ENCODE measurements at places on chromosomes 1 and 21.

- no peak for DNase-seq
Observed at GRCh38 chr1:193520472-193520871, 334.1 kb upstream of the B3GALT2 start.

- no peak for DNase-seq
Observed at GRCh38 chr1:225666495-225666894, 13.6 kb upstream of the ENAH start.

DNA sequence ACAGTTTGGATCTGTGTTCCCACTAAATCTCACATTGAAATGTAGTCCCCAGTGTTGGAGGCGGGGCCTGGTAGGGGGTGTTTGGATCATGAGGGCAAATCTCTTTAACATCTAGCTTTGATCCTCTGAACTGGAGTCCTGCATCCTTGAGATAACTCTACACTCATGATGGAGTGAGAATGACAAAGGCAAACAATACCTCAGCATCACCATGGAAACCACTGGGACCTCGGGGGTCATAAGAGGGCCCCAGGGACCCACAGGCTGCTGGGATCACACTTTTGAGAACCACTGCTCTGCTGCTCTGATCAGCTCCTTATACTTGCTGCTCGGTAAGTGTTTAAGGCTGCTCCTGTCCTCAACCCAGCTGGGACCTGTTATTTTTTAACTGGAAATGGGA is 13.4 kb upstream of the OBSCN start:
- no peak for DNase-seq

DNA sequence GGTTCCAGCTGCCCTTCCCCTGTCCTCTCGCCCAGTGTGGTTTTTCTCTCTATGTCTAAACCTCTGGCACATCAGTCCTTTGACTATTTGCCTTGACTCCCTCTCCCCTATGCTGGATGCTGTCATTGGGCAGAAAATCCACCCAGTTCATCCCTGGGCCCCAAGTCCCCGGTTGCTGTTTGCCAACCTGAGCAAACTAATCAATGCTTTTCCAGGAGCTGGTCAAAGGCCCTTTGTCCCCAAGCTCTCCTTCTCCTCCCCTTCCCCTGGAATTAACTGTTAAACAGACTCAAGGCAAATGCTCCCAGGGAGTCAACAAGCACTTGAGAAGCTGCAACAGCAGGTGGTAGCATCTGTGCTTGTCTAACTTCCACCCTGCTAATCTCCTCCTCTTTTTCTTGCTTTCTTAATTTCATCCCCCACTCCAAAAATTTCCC is 102.7 kb downstream of the LMX1A start:
- no peak for DNase-seq

GRCh38 chr1:20423169-20423795 is 62.7 kb downstream of the CAMK2N1 start:
- no peak for DNase-seq

- DNase-seq = peak; percentile 98
Observed at GRCh38 chr1:30718636-30719405, 4.6 kb downstream of the MATN1 start.

DNA sequence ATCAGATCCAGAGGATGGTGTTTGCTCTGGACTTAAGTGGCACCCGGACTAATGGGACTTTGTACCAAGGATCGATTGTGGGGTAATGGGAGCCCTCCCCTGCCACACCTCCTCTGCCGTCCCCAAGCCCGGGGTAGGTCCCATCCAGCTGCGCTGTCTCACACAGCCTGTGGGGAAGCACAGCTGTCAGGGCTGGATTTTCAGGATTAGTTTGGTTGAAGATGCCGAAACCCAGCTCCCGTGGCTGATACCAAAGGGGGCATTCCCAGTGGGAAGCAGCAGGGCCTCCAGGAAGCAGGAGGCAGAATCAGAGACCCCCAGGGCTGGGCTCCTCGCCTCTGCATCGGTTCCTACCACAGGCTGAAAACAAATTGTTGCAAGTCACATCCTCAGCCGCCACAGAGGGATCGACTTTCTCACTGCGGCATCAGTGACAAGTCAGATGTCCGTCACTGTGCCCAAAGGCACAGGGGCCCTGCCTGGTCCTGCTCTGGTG is 59.7 kb downstream of the MATN1 start:
- no peak for DNase-seq

DNA sequence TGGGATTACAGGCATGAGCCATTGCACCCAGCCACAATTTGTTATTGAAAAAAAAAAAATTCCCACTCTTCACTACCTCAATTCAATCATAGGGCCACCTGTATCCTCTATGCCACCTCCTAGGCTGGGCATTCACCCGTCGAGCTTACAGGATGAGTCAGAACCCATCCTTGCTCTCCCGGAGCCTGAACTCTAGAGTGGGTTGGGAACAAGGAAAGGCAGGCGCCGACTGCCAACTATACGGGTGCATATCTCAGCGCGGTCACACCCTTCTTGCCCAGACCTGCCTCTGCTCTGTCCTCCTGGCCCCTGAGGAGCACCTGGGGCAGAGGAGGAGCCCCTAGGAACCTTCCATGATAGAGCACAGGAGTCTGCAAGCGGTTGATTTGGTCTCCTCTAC is 21.4 kb upstream of the LBR start:
- no peak for DNase-seq

- no peak for DNase-seq
Observed at GRCh38 chr1:30321996-30322858, 401.2 kb downstream of the MATN1 start.

GRCh38 chr1:199173356-199173755 is 534.5 kb downstream of the PTPRC start:
- DNase-seq = no peak

DNA sequence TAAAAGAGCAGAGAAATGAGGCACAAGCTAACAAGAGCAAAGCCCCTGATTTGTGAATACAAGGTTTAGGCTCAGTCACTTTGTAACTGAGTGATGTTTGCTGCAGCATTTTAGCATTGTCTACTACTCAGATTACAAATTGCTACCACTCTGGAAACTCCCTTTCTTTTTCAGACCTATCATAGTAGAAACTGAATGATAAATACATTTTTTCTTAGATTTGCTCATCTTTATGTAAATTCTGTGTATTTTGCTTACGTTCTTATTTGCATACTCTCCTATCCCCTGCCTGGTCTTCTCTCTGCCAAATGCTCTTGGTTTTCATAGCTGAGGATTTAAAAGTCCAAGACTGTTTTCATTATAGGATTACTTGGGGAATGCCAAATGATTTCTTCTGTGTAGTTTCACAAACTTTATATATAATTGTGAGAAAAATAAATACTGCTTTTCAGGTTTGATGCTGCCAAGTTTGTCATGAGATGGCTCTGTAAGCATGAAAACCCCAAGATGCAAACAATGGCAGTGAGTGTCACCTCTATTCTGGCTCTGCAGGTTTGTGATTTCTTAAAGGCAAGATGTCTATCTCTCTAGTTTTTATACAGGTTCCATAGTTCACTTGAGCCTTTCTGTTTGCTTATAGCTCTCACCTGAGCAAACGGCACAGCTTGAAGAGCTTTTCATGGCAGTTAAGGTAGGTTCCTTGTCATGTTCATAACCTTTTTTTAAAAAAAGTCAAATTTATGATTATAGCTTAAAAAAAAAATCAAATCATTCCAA is 24.7 kb downstream of the ZYG11A start:
- no peak for DNase-seq

GRCh38 chr1:206992790-206993189 is 22.5 kb upstream of the FCAMR start:
- no peak for DNase-seq

- DNase-seq = no peak
Observed at GRCh38 chr1:64084451-64084850, 119.0 kb upstream of the UBE2U start.

GRCh38 chr1:12506281-12507280 is 111.4 kb downstream of the DHRS3 start:
- DNase-seq = no peak

GRCh38 chr1:56551691-56552090 is 27.7 kb downstream of the PLPP3 start:
- no peak for DNase-seq

GRCh38 chr1:204065174-204065985 is 7.5 kb upstream of the SOX13 start:
- DNase-seq = no peak

DNA sequence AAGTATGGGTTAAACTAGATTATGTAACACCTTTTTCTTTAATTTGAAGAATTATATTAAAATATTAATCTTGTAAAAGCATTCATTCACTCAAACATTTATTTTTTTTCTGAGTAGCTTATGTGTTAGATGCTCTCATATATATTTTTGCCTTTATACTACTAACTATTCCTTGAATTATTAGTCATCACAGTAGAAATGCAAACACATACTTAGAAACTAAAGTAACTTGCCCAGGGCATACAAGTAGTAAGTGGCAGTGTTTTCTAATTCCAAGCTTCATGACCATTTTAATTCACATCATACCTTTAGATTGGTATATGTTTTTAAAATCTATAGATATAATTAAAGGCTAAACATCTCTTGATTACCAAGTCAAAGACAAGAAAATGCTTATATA is 1271.0 kb downstream of the BRINP3 start:
- no peak for DNase-seq

All from CD4-positive, alpha-beta T cell treated with Interferon gamma for 1 hour (primary cell).